Right renal cortex interstitium (tissue), 3 donors: ENCODE measurements at places on chromosomes 5 and 9.

GRCh38 chr5:52392321-52392720, 395.4 kb upstream of the ITGA1 start:
- no peak for DNase-seq

GRCh38 chr9:131478421-131478868, 24.3 kb upstream of the POMT1 start:
- DNase-seq, result peak; percentile 8

DNA sequence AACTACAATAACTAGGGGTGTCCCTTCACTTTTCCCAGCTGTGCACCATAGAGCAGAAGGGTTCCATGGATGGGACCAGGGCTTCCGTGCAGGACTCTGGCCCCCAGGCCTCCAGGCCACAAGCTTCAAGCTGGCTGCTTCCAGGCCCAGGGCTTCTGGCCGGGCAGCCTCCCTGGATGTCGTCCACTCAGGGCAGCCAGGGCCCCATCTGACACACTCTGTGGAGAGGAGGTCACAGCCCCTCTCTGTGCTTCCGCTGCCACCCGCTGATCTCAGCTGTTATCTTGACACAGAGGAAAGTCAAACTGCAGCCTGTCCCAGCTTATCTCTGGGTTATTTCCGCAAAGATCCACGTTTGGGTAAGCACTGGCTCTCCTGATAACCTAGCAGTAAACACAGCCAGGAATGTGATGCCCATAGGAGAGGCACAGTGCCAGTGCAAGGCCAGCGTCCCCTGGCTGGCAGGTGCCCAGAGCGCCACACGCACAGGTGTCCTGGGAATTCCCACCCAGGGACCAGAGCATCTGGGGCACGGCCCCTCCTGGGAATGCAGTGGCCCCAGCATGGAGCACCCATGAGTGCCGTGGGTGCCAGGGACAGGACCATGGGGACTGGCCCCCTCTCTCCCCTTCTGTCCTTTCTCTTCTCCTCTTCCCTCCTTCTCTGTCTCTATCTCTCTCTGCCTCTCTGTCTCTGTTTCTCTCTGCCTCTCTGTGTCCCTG, 15.6 kb upstream of the SLC6A19 start:
- no peak for DNase-seq

DNA sequence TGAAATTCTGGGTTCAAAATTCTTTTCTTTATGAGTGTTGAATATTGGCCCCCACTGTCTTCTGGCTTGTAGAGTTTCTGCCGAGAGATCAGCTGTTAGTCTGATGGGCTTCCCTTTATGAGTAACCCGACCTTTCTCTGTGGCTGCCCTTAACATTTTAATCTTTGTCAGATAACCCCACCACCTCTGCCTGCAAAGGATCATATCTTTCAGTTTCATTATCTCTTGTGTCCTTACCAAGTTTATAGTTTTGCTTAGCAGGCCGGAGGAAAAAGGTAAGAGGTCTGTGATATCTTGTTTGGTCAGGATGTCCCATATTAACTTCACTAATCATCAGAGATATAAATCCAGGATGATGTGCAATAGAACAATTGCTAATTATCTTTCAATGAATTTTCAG, 970.2 kb upstream of the TYRP1 start:
- no peak for DNase-seq
